ENCODE measurements at places on chromosomes 6 and 20.

DNA sequence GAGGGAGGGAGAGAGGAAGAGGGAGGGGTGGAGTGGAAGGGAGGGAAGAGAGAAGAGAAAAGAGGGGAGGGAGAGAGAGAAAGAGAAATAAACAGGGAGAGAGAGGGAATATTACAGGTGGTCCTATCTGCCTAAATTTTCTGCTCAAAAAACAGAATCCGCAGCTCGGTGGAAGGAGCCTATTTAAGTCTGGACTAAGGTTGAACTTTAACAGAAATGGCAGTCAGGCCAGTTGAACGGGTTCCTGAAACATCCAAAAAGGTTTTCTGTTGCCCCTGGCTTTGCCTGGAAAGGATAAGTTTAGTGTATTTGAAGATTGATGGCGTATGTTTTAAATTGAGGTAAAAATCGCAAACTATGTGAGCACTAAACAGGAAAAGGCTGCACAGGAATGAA is 2.2 kb downstream of the TFAP2B start:
- no peak for DNase-seq

- no peak for DNase-seq
These were observed 1.5 kb downstream of the ZC3H12D start for GRCh38 chr6:149483334-149483725.

DNA sequence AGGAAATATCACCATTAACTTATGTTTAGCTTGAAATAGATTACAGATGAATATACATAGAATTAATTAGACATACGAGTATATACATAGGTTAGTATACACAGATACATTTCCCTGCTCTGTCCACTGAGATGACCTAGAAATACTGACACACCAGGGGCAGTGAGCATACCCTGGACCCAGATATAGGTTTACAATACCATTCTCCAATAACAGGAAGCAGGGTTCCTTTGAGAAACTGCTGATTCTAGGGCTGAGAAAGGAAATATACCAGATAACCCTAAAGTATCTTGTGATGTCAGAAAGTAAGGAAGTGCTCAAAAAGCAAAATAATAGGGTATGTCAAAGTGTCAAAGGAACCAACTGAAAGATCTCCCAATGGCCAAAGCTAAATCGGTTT is 322.5 kb downstream of the HAO1 start:
- no peak for DNase-seq

GRCh38 chr6:51513891-51514747 is 573.3 kb downstream of the PKHD1 start:
- DNase-seq, result no peak

All from stimulated activated CD8-positive, alpha-beta memory T cell treated with anti-CD3 and anti-CD28 coated beads, Interleukin-7, amount 100 ng/mL, for 1 hour (primary cell).